ENCODE measurements at places on chromosomes 6 and 20. TPM values are rescaled to one million over a fixed set of nuclear protein-coding genes. Genes with fewer than 3 reads are reported as not detected.
A peak's percentile ranks its signal among the peaks of the same experiment; 100 is the strongest.

DNA sequence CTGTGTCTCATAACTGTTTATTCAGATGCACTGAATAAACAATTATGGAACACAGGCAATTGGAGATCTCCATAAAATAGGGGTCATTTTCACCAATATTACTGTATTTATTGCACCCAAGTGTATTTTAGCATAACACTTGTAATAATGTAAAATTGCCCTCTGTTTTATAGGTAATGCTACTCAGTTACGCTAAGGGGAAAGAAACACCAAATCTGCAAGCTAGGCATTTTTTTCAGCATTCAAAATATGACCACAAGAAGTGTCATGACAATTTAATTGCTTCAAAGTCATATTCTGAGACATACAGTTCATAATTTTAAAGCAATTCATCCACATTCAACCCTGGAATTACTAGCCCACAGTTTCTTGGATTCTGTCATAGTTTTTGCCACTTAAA, 643.2 kb upstream of the NOX3 start:
- H3K4me1 ChIP-seq = no peaks in the 10 kb centered on the region
- DNase-seq = no peak

- H3K36me3 ChIP-seq = no peaks in the 10 kb centered on the region
- H3K27me3 ChIP-seq = peaks cover 3% of the 10 kb centered on the region
- no peaks in the 10 kb centered on the region for H3K4me1 ChIP-seq
- H3K27ac ChIP-seq = no peak overlapping the region
- no peak overlapping the region for H3K4me3 ChIP-seq
Observed at GRCh38 chr6:40506954-40507353, 80.2 kb downstream of the LRFN2 start.

GRCh38 chr20:11379257-11380011, 538.3 kb upstream of the BTBD3 start:
- no peak overlapping the region for H3K4me3 ChIP-seq
- no peaks in the 10 kb centered on the region for H3K36me3 ChIP-seq
- peaks cover 14% of the 10 kb centered on the region for H3K27me3 ChIP-seq
- no peak overlapping the region for H3K27ac ChIP-seq
- H3K4me1 ChIP-seq = no peaks in the 10 kb centered on the region
- no peak for DNase-seq

ZGPAT gene
- total RNA-seq = 21.6 TPM

DNA sequence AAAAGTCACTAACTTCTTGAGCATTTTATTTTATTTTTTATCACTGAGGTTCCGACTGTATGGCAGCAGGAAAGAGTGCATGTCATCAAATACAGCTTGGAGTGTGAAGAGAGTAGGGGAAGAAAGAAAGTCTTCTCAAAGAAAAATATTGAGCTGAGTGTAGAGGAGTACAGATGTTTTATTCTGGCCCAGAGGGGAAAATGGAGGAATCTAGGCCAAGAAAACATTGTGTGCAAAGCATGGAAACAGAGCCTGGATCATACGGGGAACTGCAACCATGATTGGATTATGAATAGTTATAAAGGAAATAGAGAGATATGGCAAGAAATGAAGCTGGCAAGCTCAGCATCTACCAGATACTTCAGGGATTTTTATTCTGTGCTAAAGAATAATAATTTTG, 104.2 kb upstream of the SCGN start:
- H3K27ac ChIP-seq = no peak overlapping the region
- DNase-seq = no peak
- H3K27me3 ChIP-seq = no peaks in the 10 kb centered on the region
- H3K4me3 ChIP-seq = no peak overlapping the region
- no peaks in the 10 kb centered on the region for H3K36me3 ChIP-seq
- H3K4me1 ChIP-seq = no peaks in the 10 kb centered on the region

DNA sequence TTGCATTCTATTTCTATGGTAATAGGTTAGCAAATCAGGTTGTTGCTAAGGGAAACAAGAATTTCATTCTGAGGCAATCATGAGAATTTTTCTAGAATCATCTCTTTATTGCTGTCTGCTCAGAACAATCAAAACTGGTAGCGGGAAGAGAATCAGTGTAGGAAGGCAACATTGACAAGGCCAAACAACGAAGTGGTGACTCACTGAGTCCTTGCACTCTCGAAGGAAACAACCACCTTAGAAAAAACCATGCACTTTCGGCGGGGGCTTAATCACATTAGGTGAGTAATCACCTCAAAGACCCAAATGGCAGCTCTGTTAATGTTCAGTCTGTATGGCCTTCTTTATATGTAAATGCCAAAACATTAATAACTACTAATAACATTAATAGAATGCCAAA, 78.8 kb upstream of the MAP7 start:
- no peak for DNase-seq
- H3K4me1 ChIP-seq = no peaks in the 10 kb centered on the region
- H3K27me3 ChIP-seq = no peaks in the 10 kb centered on the region
- no peak overlapping the region for H3K27ac ChIP-seq
- H3K4me3 ChIP-seq = no peak overlapping the region
- no peaks in the 10 kb centered on the region for H3K36me3 ChIP-seq

PRR18 gene
- total RNA-seq = 0.12 TPM

CLVS2 gene
- total RNA-seq = not detected

PCNA gene
- total RNA-seq = 26.2 TPM

DNA sequence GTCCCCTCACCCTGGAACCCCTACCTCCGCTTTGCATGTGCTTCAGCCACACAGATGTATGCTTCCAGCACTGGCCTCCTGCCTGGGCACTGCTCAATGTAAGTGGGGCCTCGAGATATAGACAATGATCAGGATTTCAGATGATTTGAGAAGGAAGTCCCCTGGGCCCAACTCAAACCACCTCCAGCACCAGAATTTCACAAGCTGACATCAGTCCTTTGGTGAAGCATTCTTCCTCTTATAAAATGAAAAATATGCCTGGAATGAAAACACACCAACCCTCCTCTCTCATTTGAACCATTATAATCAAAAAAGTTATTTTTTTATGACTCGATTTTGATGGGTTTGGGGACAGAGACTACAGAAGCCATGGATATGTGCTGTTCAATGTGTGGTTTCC, 48.5 kb downstream of the BTBD3 start:
- DNase-seq = no peak
- no peak overlapping the region for H3K27ac ChIP-seq
- no peak overlapping the region for H3K4me3 ChIP-seq
- H3K4me1 ChIP-seq = no peaks in the 10 kb centered on the region

ZSCAN23 gene
- total RNA-seq = 1.5 TPM

C2 gene
- total RNA-seq = 5.3 TPM

DNA sequence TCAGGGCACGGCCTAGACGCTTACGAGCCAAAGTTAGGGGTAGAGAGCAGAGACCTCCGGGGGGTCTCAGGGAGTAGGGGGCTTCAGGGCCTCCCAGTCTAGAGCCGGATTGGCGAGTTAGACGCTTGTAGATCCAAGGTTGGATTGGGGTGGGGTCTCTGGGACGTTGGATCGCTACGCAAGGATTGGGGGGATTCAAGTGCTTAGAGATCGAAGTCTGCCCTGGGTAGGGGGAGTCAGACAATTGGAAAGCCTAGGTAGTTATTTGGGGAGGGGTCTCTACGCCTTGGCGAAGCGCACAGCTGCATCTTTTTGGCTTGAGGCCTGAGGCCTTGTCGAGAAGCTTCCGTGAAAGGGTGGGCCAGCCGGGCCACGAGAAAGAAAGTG, 469 bp downstream of the STX16 start:
- H3K4me3 ChIP-seq = peak overlapping the region; percentile 99
- H3K36me3 ChIP-seq = no peaks in the 10 kb centered on the region
- no peaks in the 10 kb centered on the region for H3K27me3 ChIP-seq
- H3K27ac ChIP-seq = peak overlapping the region; percentile 98
- H3K4me1 ChIP-seq = peaks cover 45% of the 10 kb centered on the region

GRCh38 chr6:35230498-35230897, 16.7 kb downstream of the SCUBE3 start:
- H3K27ac ChIP-seq = peak overlapping the region; percentile 15
- H3K4me3 ChIP-seq = no peak overlapping the region
- H3K27me3 ChIP-seq = no peaks in the 10 kb centered on the region
- DNase-seq = no peak
- no peaks in the 10 kb centered on the region for H3K36me3 ChIP-seq

DNA sequence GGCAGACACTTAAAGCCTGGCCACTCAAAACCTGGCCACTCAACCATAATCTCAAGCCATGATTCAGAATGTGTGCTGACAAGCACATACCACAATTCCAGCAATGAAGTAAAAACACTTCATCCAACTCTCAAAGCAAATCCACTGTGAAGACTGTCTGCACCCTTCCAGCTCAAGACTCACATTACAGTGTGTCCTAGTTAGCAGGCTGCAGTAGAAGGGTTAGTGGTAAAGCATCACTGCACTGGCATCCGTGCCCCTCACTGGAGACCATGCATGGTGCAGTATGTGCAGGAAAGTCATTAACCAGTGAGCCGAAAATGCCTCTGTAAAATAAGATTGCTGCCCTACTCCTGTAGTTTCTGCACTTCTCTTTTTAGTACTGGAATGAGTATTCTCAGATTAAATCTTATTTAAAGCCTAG, 43.4 kb downstream of the SLC23A2 start:
- H3K4me1 ChIP-seq = no peaks in the 10 kb centered on the region
- H3K27me3 ChIP-seq = no peaks in the 10 kb centered on the region
- H3K36me3 ChIP-seq = no peaks in the 10 kb centered on the region

DNA sequence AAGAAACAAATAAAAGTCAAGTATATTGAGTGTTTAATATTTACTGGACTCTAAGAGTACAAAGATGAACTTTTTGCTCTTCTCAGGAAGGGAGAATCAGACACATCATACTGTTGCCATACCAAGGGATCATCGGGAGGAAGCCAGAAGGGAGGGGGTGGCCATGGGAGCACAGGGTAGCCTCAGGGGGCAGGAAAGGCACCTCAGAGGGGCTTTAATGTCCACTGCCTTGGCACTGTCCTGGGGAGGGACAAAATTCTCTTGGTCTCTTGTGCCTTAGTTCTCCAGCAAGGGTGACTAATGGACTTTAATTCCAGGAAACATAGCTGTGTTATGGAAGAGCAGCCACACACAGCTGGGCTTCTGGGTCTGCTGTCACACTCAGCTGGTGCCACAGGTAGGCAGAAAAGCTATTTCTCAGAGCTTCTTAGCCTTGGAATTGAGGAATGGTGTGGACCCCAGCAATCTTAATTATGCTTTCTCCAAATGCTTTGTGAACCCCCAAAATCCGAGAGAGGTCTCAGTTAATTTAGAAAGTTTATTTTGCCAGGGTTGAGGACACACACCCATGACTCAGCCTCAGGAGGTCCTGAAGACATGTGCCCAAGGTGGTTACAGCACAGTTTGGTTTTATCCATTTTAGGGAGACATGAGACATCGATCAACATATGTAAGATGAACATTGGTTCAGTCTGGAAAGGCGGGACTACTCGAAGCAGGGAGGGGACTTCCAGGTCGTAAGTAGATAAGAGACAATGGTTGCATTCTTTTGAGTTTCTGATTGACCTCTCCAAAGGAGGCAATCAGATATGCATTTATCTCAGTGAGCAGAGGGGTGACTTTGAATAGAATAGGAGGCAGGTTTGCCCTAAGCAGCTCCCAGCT, 53.2 kb downstream of the MRAP2 start:
- no peak for DNase-seq
- H3K4me1 ChIP-seq = no peaks in the 10 kb centered on the region
- no peak overlapping the region for H3K4me3 ChIP-seq
- H3K27ac ChIP-seq = no peak overlapping the region
- no peaks in the 10 kb centered on the region for H3K36me3 ChIP-seq
- no peaks in the 10 kb centered on the region for H3K27me3 ChIP-seq

DNA sequence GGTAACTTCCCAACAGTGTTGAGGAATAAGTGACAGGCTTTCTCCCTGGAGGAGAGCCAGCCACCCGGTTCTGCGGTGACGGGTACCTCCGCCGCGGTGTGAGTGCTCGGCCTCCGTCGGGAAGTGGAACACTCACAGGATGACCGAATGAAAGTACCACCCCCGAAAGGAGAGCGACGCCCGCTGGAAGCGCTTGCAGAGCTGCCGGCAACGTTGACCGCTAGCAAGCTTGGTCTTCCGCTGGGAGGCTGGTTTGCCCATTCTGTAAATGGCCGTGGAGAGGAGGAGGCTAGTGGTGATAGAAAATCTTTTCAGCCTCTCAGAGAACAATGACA, 614 bp upstream of the TMEM242 start:
- H3K27ac ChIP-seq = peak overlapping the region; percentile 92
- H3K4me1 ChIP-seq = peaks cover 10% of the 10 kb centered on the region
- no peaks in the 10 kb centered on the region for H3K27me3 ChIP-seq
- peak overlapping the region; percentile 77 for H3K4me3 ChIP-seq

- no peaks in the 10 kb centered on the region for H3K4me1 ChIP-seq
- no peak overlapping the region for H3K27ac ChIP-seq
- no peaks in the 10 kb centered on the region for H3K27me3 ChIP-seq
- DNase-seq = no peak
Observed at GRCh38 chr6:156585859-156586258, 191.3 kb upstream of the ARID1B start.

MRAP2 gene
- not detected for total RNA-seq

GSTA3 gene
- total RNA-seq = not detected

RUNX2 gene
- total RNA-seq = 0.37 TPM

ZNF391 gene
- total RNA-seq = 1.5 TPM

DNA sequence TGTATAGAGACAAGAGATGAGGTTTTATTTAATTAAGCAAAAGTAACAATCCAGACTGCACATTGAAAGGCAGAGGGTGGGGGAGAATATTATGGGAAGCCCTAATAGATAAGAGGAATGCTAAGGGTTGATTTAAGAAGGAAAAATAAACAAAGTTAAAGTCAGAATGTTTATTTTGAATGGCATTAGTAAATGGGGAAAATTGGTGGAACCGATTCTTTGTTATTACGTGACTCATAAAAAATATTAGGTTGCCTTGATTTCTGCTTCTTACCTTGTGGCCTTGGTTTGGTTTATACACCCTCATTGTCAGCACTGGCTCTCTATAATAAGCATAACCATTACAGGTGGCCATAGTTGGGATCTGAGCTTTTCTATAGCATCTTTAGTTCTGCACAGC, 674.8 kb upstream of the CITED2 start:
- no peaks in the 10 kb centered on the region for H3K36me3 ChIP-seq
- no peaks in the 10 kb centered on the region for H3K4me1 ChIP-seq
- no peak overlapping the region for H3K4me3 ChIP-seq
- H3K27me3 ChIP-seq = no peaks in the 10 kb centered on the region

- DNase-seq = no peak
- no peak overlapping the region for H3K27ac ChIP-seq
- no peaks in the 10 kb centered on the region for H3K36me3 ChIP-seq
- H3K4me1 ChIP-seq = peaks cover 28% of the 10 kb centered on the region
Observed at GRCh38 chr6:46393161-46393939, 97.9 kb downstream of the RCAN2 start.

DNA sequence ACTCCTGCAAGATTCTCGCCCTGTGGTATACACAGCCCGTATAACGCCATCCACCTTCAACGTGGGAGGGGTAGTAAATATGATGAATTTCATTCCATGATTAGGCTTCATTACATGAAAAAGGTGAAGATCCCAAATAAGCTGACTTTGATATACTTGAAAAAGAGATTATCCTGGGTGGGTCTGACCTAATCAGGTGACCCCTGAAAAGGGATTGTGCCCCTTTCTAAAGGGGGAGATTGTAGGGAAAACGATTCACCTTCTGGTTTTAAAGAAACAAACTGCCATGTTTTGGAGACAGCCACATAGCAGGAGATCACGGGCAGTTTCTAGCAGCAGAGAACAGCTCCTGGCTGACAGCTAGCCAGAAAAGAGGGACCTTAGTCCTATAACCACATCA, 155.1 kb upstream of the SMLR1 start:
- no peak overlapping the region for H3K4me3 ChIP-seq
- peaks cover 9% of the 10 kb centered on the region for H3K4me1 ChIP-seq
- H3K36me3 ChIP-seq = no peaks in the 10 kb centered on the region
- DNase-seq = no peak
- no peaks in the 10 kb centered on the region for H3K27me3 ChIP-seq
- no peak overlapping the region for H3K27ac ChIP-seq

- no peaks in the 10 kb centered on the region for H3K36me3 ChIP-seq
- H3K27me3 ChIP-seq = no peaks in the 10 kb centered on the region
- no peaks in the 10 kb centered on the region for H3K4me1 ChIP-seq
- DNase-seq = no peak
- no peak overlapping the region for H3K4me3 ChIP-seq
Observed at GRCh38 chr6:115131709-115132490, 789.1 kb upstream of the HS3ST5 start.
